ENCODE measurements at places on chromosomes 3 and 15.

- DNase-seq, result no peak
Measured at GRCh38 chr15:73621286-73621826, 11.8 kb downstream of the NPTN start.

GRCh38 chr3:192514754-192515663, 212.3 kb downstream of the FGF12 start:
- no peak for DNase-seq

DNA sequence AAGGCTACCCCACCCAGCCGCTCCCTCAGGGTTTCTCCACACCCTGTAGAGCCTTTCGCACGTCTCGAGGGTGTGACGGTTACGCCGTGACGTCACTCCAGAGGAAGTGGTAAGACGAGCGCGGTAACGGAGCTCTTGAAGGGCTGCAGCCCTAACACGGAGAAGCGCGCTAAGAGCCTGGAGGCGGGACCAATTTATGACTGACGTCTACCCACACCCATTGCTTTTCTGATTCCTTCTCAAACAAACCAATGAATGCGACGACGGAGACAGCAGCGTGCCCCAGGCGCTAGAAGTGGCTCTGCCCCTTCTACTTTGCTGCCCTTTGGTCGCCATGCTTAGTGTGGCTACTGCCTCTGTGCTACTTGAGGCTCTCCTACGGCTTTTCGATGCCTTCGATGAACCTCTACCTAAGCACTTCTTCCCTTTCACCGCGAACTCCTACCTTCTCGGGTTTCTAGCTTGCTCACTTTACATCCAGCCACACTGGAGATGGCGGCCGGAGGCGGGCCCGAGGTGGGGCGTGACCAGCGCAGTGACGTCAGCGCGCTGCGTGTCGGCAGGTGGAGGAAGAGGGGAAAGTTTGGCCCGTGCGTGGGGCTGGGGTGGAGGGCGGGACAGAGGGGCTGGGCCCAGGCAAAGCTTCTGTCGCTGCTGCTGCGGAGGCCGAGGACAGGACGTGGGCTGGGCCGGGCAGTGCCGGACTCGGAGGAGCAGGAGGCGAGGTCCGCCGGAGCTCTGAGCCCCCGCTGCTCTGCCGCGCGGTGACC, at the start of gene OXSR1:
Gene OXSR1 (plus strand): TSS at position 586 of the 770 bp plus-strand sequence. CDS start 340 bp downstream, outside the sequence.
- DNase-seq, result peak; percentile 98

- no peak for DNase-seq
Measured at GRCh38 chr15:71431343-71432336, 316.4 kb downstream of the THSD4 start.

GRCh38 chr3:186469525-186469924, 74.7 kb downstream of the CRYGS start:
- no peak for DNase-seq

- no peak for DNase-seq
Measured at GRCh38 chr15:61188168-61188567, 40.9 kb downstream of the RORA start.

DNA sequence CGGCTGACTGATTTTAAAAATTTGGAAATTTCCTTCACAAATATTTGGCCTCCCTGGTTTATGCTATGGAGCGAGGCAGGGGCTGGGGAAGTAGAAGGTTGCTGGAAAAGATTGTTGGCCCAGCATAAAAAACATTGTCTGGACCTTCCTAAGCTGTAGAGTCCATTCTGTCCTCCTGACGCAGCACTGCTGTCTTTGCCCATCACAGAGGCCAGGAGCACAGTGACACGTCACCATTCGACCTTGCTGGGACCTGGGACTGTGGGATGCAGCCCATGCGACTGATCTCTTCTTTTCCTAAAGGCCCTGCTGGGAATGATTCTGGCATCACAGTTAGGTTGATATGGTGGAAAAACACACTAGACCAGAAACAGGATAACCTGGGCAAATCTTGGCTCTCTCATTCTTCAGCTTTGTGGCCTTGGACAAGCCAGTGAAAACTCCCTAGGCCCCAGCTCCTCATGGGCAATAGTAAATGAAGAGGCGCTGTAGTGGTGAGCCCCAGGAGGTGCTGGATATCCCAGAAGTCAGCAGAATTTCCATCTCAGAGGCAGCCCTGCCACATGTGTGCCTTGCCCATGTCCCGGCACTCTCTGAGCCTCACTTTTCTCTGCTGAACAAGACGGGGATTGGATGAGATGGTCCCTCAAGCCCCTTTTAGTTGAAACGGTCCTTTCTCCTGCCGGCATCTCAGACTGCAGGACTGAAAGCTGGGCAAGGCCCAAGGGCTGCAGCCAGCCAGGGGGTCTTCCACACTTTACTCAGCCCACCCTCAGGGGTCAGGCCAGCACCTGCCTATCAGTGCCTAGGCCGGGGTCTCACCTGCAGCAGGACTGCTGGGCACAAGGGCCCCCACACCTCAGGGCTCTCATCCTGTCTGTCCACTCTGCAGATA, 69.6 kb downstream of the SENP2 start:
- no peak for DNase-seq

DNA sequence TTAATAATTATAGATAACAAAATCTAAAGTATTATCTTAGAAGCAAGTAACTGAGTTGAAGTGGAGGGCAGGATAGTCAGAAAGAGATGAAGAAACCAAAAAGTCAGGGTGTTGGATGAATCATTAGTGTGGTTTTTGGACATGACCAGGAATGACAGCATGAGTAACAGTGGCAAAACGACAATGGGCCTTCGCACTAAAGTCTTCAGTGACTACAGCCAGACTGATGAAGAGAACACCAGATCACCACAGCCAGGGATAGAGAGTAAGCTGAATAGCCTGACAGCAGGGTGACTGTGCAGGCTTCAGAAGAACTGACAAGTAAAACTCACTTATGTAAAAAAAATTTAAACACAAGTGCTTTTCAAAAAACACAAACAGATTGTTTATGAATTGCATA, 96.0 kb upstream of the MELTF start:
- no peak for DNase-seq

DNA sequence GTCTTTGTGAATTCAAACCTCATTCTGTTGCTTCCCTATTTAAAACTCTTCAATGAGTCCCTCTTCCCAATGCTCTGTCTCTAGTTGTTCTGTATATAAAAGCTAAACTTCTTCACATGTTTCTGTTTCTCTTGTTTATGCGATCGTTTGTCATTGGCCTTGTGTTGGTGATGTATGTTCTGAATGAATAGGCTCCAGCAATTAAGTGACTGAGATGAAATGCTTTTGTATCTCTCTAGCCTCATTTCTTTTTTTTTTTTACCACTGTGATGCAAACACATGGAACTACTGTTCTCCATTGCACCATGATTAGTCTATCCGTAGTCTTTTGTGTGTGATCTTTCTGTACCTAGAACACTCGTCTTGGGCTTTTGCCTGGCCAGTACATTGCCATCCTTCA, 380.5 kb upstream of the TPRG1 start:
- DNase-seq, result no peak

DNA sequence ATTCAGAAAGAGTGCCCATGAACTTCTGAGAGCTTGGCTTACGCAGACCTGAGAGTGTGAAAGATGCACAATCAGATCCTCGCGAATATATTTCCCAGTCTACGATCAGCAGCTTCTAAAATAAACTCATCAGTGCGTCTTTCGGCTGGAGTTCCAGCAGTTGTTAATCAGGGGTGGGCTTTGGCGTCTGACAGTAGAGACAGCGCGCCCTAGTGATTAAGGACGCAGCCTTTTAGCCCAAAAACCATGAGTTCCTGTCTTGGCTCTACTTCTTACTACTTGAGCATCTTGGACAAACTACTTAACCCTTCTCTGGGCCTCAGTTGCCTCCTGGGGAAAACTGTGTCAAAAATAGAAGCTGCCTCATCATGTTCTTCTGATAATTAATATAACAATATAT, 15.8 kb upstream of the ARRDC4 start:
- DNase-seq, result no peak

DNA sequence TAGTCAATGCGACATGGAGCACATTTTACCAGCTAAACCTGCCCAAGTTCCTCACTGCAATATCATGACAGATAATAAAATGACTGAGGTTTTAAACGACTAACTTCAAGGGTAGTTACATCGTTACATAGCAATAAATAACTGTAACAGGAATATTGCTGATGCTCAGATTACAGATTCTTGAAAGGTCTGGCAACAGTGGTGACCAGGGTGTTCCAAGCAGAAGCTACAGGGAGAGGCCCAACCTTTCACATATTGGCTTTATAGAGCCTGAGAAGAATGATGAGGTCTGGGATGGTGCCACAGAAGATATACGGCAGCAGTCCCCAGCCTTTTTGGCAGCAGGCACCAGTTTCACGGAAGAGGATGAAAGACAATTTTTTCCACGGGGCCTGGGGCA, 51.1 kb upstream of the CSPG5 start:
- no peak for DNase-seq

DNA sequence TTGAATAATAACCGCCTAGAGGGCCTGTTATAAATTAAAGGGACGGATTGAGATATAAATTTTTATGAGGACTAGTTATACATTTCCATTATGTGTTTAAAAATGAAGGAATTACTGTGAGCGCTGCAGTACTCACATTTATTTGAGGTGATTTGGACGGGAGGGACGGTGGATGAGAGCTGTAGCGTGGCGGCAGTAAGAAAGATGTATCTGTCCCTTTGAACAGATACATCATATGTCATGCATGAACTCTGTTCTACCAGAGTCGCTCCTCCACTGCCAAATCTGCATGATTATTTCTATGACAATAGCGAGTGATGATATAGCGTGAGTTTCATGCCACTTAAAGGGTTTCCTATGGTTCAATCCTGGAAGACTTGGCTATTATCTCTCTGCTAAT, 538.8 kb downstream of the MCTP2 start:
- no peak for DNase-seq

GRCh38 chr15:32042269-32042972, 12.1 kb downstream of the CHRNA7 start:
- DNase-seq, result no peak

- no peak for DNase-seq
Measured at GRCh38 chr3:133505813-133506212, 67.7 kb upstream of the CDV3 start.

DNA sequence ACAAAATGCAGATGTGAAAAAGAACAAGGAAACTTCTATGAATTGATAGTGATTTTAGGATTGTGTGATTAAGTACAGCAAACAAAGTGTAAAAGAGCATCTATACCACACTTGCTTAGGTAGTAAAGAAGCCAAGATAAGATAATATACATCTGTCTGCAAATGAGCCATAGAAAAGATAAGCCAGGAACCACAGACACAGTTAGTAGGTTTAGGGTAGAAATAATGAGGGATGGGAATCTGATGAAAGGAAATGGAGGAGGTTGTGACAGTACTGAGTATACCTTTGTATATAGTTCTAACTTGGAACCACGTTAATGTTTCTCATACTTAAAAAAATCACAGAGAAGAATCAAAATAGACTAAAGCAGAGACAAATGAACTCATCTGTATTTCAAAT, 54.0 kb downstream of the TCF12 start:
- DNase-seq, result no peak

DNA sequence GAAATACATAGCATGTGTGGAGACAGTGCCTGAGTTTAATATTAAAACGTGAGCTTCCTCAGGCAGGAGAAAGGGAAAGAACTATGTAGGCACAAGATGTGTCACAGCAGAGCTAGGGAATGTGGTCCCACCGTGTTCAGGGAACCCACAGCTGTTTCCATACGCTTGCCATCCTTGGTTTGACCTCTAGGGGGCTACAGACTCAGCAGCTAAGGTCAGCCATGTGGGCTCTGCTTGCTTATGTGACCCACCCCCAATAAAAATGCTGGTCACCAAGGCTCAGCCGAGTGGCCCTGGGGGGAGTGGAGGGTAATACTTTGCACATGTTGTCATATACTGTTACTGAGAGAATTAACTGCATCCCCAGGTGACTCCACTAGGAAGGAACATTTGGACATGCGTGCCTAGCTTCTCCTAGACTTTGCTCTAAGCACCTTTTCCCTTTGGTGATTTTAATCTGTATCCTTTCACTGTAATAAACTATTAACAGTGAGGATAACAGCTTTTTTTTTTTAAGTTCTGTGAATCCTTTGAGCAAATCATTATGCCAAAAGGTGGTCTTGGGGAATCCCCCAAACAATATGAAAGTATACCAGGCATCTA, 3.3 kb downstream of the TUBGCP5 start:
- peak; percentile 1 for DNase-seq

- no peak for DNase-seq
Measured at GRCh38 chr3:188400494-188401243, 246.7 kb downstream of the LPP start.

GRCh38 chr15:34754674-34755418, at the start of gene GJD2:
Gene GJD2 (minus strand): TSS chr15:34754998. CDS start chr15:34754488, 510 bp downstream.
- no peak for DNase-seq

DNA sequence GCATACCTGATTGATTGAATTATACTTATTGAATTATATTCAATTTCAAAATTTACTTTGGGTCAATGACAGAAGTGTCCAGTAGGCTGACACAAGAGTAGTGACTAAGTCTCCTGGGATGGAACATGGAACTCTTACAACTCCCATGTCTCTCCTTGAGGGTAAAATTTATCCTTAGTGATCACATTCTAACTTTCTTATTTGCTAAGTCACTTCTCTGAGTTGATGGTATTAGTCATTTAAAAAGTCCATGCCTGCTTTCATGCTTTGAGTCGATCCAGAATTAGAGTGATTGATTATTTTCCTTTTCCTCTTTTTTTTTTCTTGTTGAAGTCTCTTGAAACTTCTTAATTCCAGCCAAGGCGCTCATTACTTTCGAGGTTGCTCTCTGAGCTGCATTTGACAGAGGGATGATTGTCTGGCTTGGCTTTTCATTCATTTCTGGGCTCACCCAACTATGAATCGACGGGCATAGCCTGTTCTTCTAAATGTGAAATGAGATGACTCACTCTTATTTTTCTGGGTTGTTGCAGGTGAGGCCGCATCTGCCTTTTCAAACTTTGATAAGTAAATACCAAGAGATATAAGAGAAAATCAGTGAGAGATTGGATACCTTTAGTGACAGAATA, 34.9 kb downstream of the LRRC3B start:
- DNase-seq, result no peak

DNA sequence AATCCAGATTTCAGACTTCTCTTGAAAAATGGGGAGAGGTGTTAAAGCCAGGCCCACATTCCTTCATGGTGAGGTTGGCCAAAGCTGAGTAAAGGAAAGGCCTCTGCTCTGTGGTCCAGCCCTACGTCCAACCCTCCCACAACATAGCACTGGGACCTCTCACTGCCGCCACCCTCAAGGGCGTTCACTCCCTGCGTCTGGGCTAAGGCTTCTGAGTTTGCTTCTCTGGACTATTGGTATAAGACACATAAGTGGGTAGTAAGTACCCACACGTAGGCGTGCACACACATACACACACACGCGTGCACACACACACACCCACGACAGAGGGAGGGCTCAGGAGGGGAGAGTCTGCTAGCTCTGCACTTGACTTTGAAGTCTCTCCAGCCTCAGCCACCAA, 80.2 kb upstream of the PXYLP1 start:
- no peak for DNase-seq

- no peak for DNase-seq
Measured at GRCh38 chr15:33677238-33677830, 291.0 kb upstream of the CHRM5 start.

- no peak for DNase-seq
Measured at GRCh38 chr15:67241132-67241855, 13.2 kb downstream of the AAGAB start.

DNA sequence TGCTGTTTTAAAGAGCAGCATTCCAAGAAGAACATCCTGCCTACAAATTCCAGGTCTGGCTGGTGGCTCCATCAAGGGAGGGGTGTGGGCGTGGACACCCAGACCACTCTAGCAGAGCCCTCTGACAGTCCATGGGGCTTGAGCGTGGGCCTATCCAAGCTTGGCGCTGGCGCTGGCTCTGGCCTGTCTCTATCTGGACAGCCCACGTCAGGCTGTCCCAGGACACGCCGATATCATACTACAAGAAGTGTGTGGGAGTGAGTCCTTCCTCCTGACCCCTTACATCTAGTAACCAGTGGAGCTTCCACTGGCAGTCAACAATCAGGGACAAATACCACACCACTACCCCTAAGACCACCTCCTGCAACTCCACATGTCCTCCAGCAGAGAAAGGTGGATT, 17.1 kb upstream of the DUSP7 start:
- DNase-seq, result no peak

All from epithelial cell of proximal tubule (primary cell).